ENCODE measurements at places on chromosomes 12 and 14.

DNA sequence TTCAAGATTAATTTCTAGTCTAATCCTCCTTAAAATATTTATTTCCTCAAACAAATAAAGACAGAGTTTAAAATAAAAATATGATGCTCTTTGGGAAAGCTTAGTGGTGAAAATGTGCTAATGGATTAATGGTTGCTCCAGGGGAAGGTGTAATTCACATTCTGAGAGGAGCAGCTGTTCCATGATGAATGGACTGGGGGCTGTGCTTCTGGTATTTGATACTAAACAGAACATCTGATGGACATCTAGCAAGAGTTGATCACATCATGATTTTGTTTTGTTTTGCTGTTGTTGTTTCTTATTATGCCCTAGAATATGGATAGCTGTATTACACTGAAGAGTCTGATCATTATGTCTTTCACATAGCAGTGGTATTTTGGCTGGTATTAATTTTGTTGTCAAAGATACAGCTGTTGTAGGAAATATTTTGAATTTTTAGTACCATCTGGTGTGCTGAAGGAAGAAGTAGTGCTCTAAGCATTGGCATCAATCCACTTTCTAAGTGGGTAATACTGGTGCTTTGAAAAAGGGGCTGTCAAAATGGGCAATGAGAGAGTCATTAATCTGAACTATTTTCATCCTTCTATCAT lies 296.4 kb downstream of the ADAMTS20 start:
- DNase-seq: no peak

DNA sequence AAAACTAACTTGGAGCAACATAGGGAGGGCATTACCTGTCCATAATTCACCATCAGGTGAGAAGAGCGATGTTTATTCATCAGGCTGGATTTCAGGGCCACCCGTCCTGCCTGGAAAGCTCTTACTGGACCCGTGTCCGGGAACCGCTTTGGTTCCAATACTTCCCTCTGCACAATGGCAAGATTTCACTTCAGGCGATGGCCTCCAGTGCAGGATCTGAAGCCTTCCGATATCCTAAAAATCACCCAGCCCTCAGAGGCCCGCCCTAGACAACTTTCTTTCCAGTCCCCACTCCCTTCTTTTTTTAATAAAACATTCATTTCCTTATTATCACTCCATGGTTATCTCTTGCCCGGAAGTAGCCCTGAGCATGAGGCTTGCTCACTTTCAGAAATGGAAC lies 92.5 kb downstream of the BCL11B start:
- DNase-seq: no peak

DNA sequence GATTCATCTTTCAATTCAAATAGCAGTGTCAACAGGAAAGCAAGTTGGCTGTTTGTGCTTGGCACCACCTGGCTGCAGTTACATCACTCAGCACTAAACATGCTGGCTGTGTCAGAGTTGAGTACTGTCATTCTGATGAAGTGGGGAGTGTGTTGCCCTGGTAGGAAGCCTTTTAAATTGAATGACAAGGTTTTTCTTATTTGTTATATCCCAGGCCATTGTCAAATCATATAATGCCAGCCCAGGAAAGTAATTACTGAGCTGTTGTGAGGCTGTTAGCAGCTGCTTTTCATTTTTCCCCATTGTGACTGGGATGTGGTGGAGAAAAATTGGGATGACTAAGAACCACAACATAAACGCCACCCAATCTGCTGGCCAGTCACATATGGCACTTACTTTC lies 106.5 kb upstream of the PRKD1 start:
- no peak for DNase-seq

DNA sequence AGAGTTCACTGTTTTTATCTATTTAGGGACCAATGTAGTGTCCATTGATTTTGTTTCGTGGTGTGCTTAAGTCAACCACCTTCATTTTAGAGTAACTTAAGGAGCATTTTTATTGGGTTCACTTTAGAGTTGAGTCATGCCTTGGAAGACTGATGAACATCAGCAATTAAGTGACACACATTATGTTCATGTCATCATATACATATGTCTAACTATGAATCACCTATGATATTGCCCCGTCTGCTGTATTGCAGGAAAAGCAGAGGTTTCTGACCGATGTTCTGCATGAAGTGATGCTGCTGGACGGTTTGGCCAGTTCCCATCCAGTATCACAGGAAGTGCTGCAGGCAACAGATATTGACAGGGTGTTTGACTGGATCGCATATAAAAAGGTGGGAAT lies 227.1 kb downstream of the TRHDE start:
- DNase-seq: no peak
